ENCODE measurements at places on chromosomes 1 and 21.

DNA sequence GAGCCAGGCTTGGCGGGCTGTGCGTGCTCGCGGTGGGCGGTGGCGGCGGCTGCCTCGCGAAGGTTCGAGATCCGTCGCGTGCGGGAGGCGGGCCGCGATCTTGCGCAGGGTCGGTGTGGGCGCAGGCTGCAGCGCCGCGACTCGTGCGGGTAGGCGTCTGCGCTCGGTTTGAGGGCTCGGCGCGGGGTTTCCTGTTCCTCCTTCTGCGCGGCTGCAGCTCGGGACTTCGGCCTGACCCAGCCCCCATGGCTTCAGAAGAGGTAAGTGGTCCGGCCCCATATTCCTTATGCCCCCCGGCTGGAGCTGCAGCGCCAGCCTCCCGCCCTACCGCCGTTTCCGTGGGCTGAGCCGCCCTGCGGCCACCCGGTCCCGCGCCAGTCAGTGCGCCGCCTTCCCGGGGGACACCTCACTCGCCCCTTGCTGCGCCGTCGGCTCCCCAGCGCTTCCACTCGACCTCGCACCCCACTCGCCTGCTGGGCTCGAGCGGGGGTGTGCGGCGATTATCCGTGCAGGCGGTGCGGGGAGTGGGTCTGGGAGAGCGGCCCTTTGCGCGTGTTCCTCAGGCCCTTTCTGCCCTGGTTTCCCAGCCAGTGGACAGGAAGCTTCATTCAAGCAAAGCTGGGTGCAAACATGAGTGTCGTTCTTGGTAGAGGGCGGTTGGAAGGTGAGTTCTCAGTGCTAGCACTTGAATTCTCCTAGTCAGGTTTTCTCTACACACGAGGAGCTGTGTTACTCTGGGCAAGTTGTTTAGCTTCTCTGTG, at the start of gene CACYBP:
CACYBP (plus strand) TSS at position 12 of the 761 bp plus-strand sequence; CDS start at position 246, 234 bp downstream.
- DNase-seq, result no peak

GRCh38 chr1:3581296-3582036, 29.8 kb downstream of the MEGF6 start:
- no peak for DNase-seq

- DNase-seq, result no peak
Measured at GRCh38 chr1:23817633-23818032, 7.6 kb downstream of the HMGCL start.

DNA sequence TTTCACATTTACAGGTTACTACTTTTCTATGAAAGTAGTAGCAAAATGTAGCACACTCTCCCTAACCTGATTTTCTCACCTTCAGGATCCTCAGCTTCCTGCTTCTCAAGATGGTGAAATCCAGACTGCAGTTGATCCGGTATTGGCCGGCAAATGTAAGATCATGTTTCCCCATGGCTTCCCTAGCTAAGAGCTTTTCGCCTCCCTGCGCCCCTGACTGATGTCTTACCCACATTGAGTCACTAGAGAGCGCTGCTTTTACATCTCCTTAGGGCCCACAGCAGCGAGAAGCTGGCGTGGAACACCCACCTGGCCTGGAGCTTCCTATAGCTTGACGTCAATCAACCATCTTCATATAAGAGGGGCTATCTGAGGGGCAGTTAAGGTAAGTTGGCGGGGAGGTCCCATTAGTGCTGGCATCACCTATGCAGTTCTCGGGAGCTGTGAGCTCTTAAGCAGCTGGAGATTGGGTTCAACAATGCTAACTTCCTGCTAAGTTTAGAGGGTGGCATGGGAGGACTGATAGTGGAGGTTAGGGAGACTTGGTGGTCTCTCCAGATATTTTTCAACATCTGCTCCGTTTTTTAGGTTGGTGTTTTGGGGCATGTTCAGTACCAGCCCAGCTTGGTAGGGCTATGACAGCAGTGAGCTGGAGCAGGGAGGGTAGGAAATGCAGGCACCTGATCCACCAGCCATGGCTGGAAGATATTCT, 5.5 kb downstream of the PTPN7 start:
- DNase-seq, result peak; percentile 79

DNA sequence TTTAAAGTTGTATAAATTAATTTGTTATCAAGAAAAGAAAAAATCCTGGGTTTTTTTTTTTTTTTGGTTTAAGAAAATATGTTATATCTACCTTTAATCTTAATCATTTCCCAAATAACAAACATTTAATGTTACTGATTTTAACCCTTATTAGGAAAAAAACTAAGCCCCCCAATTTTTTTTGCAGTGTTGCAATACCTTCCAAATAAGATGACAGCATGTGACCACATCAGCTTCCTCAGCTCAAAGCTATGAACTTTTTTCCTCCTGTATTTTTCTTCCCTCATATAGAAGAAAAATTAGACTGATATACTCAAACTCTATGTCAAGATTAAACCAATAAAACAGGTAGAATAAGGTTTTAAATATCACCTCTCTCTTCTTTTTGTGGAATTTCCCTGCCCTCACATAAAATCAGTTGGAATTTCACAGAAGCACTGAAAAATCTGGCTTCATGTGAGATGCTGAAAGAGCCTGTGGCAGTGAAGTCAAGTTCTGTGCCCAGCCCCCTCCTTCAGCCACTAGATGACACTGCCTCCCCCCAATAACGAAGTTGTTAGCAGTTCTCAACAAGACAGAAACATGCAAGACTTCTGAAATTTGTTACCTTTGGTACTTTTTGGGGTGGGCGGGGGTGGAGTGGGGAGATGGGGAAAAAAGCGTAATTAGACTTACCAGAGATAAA, 9.6 kb upstream of the SMYD2 start:
- peak; percentile 45 for DNase-seq

DNA sequence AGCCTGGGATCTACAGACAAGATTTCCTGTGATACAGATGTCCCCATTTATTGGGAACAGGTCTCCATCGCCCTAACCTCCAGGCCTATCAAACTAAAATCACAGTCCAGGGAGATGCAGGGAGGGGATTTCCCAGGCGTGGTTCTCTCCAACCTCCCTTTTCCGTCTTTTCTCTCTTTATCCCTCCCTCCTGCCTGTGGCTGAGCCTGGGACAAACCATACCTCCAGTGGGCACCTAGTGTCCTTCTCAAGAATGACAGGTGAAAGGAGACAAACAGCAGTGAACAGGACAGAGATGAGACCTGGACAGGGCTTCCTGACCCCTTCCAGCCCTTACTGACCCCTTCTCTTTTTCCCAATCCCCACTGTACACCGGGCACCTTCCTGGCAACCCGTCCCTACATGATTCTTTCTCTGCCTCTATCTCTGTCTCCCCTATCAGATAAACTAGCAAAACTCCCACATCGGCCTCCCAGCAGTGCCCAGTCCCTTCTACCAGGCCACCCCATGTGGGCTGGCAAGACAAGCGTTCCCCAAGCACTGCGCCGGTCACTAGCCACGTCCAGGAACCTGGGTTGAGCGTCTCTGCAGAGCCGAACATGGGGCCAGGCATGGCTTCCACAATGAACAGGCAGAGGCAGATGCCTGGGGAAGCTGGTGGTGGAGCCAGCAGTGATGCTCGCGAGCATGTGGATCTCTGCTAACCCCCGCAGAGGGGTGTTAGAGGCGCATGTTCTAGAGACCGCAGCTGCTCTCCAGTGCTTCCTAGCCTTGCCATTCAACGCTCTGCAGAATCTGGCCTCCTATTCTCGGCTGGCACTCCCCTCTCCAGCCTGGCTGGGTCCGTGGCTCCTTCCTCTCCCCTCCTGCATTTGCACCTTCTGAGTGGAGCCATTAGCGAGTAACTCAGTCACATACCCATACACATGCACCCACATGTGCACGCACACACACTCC, 54.7 kb downstream of the ELK4 start:
- DNase-seq, result no peak

DNA sequence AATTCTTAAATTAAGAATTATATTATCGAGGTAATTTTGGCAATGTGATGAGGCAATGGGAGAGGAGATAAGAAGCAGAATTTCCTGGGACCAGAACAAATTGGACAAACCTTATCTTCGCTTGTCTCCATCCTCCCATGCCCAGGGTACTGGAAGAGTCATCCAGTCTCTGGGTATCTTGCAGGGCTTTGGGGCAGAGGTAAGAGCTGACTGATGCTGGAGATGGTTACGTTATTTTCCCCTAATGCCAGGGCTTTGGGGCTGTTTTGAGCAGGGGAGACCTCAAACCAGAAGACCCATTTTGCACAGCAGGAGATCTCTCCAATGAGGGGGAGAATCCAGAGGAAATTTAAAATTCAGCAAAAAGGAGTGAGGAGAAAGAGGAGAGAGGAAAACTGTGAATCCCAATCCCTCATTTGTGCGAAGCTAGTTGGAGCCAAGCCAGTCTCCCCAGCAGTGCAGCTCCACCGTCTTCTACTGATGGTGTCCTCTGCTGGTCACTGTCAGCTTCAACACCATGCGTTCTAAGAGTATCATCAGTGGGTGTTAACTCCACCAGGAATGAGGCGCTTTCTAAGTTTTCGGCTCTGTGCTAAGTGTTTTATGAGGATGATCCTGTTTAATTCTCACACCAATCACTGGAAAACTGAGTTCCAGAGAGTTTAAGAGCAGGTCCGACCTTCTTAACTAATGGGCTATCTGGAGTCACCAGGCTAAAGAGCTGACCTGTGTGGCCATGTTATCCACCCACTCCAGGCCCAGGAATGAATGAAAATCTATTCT, 86.8 kb upstream of the CD34 start:
- DNase-seq, result peak; percentile 46

GRCh38 chr21:22743085-22743484, 1744.9 kb downstream of the NCAM2 start:
- DNase-seq, result no peak

GRCh38 chr1:182493063-182493462, 43.1 kb downstream of the RGSL1 start:
- no peak for DNase-seq

GRCh38 chr1:1273512-1274298, at the start of gene UBE2J2:
Gene UBE2J2, minus strand, starts transcription at chr1:1273854. Its CDS starts 5,862 bp downstream, at chr1:1267992.
- DNase-seq, result peak; percentile 96

DNA sequence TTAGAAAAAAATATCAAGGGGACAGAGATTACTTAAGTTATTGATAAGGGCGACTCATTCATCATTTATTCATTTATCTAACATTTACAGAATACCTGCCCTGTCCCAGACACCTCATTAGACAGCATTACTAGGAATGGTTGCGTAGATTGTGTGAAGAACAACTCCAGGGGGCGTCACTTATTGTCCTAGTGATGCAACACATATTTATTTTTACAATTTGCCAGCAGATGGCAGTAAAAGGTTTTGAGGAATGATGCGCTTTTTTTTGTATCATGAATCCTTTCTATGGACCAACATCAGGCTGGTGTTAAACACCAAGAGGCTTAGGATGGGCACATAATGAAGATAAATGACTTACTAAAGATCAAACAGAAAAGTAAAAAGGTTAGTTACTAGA, 5.5 kb downstream of the NCAM2 start:
- no peak for DNase-seq

DNA sequence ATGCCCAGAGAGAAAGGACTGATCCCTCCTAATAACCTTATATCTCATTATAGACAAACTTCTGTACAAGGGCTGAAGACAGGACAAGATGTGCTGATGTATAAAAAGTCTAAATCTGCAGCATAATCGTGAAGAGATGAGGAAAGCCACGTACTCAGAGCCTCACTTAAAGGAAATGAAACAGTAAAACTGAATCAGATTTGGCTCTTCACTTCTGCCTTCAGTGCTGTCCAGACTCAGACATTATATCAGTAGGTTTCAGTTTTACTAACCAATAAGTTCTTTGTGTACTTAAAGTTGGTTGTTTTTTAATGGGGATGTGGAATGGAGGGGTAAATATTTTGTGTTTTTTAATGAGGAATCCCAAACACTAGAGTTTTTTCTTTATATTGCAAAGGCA, 45.3 kb upstream of the RGS1 start:
- DNase-seq, result no peak

DNA sequence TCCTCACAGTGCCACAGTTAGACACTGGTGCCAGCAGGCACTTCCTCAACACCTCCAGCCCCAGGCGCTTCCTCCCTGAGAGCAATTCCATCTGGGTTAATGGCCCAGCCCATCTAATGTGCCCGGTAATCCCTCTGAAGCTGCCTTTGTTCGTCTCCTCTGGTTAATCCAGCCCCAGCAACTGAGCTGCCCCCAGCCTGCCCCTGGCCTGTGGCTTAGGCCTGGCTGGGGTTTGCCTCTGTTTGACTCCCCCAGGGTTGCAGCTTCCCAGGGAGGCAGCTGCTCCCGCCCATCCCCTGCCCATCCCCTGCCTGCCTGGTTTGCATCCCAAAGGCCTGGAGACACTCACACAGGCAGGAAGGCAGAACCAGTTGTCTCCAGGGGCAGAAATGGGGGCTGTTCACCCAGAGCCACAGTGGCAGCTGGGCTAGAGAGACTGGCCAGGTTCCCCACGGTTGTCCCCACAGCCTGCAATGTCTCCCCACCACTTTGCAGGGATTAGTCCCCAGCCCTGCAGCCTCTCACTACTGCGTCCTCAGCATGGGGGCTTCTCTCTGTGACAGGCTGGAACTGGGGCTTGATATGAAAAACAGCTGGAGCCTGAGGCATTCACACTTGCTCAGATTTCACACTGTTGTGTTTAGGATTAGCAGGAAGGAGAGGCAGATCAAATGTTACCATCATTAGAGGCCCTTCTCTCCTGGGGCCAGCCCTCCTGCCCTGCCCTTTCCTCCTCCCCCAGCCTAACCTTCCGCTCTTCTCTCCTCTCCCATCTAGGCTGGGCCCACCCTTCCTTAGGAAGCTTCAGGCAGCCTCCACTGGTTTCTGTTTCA, 120.2 kb downstream of the TLR5 start:
- no peak for DNase-seq

GRCh38 chr21:38859852-38860251, 54.1 kb downstream of the ETS2 start:
- no peak for DNase-seq
